ENCODE measurements at places on chromosomes 1 and 21.

- DNase-seq, result no peak
These were observed 4.4 kb upstream of the PHC2 start for GRCh38 chr1:33435096-33435820.

DNA sequence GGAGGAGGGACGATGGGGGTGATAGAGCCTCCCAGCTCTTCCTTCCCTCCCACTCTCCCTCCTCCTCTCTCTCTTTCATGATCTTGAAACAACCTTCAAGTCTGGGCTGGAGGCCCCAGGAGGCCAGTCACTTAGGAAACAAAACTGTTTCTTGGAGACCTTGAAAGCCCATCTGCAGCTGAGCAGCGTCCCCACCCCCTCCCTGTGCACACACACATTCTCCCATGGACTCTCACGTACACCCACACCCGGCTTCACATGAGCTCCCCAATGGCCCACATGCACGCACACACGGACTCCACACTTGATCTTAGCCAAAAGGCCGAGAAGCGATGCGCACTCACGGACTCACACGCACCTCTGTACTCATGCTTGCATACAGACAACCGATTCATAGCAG lies 3.2 kb upstream of the ATP1A2 start:
- DNase-seq, result no peak

DNA sequence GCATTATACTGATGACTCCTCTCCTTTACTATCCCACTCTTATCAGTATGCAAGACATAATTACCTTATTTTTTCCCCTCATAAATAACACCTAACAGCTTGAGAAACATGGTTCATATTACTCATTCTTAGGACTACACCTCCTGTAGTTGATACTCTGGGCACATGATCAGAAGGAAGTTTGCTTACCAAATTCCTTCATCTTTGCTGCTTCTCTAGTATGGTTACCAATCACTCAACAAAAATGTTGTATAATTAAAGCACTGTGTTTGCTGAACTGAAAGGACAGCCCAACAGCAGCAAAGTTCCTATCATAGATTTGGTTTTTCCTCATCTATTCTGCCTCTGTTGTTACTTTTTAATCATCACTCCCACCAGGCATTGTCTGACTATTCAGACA lies 586.3 kb downstream of the LRRIQ3 start:
- no peak for DNase-seq

- DNase-seq, result no peak
These were observed 25.0 kb downstream of the RLF start for GRCh38 chr1:40185951-40186864.

DNA sequence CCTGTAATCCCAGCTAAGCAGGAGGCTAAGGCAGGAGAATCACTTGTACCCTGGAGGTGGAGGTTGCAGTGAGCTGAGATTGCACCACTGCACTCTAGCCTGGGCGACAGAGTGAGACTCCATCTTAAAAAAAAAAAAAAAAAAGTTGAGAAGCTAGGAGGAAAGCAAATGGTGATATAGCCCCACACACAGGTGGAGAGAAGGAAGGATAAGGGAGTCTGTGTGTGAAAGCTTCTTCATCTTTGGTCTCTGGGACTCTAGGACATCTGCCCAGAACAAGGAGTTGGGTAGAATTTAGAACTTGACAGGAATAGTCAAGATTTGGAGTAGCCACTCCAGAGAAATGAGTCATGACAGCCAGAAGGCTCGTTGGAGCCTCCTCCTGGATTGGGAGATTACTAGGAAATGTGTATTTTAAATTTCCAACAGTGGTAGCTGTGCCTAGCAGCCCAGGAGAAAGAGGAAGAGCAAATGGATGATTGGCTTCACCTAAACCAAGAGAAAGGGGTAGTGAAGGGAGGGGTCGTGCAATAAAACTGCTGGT lies 19.9 kb downstream of the NPL start:
- no peak for DNase-seq

DNA sequence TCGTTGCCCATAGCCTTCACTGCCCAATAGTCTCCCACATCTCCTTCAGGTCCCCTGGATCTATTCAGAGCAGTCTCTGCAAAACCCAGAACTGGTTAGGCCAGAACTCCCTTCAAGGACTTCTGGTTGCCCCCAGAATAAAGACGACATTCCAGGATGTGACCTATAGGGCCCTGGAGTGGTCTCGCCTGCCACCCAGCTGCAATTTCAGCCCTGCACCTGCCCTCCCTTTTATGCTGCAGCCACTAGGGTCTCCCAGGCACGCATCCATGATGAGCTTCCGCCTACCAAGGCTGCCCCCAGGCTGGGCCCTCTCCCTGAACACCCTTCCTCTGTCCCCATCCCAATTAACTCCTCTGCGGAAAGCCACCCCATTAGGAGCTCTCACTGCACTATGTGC lies 7.2 kb upstream of the TSPEAR start:
- DNase-seq, result no peak

- no peak for DNase-seq
These were observed 140.6 kb downstream of the SYF2 start for GRCh38 chr1:25091658-25092057.

DNA sequence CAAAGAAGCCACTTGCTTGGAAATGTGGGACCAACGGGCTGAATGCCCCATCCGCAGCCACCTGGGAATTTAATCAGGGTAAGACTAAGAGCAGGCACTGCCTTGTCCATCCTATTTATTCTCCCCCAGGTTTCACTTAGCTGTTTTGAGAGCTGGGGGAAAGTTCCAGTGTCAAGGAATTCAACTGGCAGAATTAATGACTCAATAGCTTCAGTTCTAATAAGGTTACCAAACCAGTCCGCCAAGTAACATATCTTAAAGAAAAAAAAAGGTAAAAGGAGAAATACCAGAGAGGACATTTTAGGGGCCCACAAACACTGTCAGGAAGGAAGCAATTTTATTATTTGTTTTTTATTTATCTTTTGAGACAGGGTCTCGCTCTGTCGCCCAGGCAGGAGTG lies 157.6 kb upstream of the SOD1 start:
- DNase-seq, result no peak

GRCh38 chr1:76142771-76143540 lies 68.4 kb downstream of the ST6GALNAC3 start:
- no peak for DNase-seq

- DNase-seq, result no peak
These were observed 50.9 kb downstream of the CAPN2 start for GRCh38 chr1:223763251-223763650.

GRCh38 chr1:32889731-32890278 lies 3.5 kb downstream of the HPCA start:
- no peak for DNase-seq

DNA sequence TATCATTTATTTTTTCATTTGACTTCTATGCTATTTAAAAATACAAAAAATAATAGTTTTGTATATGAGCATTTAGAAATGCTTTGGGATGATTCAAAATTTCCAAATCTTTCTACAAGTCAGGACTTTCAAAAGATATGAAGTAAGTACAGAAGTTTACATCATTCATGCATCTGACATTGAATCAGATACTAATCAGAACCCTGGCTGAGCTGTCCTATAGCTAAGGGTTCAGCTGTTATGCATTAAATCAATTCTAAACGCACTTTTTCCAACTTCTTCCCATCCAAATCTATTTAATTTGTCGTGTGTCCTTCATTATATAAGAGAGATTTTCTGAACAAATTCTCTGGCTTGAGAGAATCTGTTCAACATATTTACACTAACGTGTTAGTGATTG lies 779.4 kb downstream of the LTN1 start:
- no peak for DNase-seq

DNA sequence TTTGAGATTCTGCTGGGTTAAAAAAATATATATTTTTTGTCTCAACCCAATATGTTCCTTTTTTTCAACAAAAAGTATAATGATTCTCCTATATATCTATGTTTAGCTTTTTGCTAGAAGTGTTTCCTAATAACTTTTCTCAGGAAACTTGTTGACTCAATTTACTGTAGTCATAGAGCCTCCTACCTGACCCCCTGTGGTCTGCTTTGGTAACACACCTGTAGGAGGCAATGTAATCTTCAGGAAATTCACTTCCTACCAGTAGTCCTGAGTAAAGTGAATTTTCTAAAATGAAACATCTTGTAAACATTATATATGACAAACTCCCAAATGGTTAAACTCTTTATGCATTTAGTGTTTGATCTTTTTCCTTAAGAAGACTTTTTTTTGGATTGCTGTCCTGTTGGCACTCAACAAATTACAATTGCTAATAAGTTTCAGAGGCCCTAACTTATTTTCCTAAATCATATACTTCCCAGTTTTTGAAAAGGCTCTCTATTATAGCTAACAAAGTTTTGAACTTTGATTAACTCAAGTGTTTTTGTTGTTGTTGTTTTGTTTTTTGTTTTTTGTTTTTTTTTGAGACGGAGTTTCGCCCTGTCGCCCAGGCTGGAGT lies 118.3 kb downstream of the OLFML2B start:
- DNase-seq, result no peak

- no peak for DNase-seq
These were observed 105.0 kb upstream of the COL6A1 start for GRCh38 chr21:45876381-45877170.

GRCh38 chr1:57017200-57017599 lies 51.4 kb upstream of the C8B start:
- no peak for DNase-seq

- no peak for DNase-seq
These were observed 48.1 kb upstream of the ENAH start for GRCh38 chr1:225700889-225701465.

DNA sequence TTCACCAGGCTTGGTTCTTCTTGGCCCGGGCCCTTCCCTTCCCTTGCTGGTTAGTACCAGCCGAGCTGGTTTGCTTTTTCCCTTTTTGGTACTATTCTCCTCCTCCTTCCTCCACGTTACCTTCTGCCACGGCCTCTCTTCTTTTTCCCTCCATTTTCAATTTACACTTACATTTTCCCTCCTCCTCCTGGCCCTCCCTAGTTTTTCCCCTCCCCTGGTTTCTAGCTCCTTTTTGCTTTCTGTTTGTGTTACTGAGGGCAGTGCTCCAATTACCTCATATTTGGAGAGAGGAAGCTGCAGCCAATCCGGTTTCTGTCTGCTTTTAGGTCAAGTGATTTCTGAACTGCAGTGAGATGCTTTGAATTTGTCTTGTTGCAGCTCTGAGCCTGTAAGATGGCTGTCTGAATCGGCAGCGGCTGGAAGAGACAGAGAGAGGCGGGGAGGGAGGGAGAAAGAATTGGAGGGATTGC lies 63.7 kb downstream of the MACF1 start:
- DNase-seq, result peak; percentile 67
